ENCODE measurements at places on chromosomes 5 and 9.

GRCh38 chr9:2729003-2729402 lies 11.7 kb downstream of the KCNV2 start:
- no peak for DNase-seq

DNA sequence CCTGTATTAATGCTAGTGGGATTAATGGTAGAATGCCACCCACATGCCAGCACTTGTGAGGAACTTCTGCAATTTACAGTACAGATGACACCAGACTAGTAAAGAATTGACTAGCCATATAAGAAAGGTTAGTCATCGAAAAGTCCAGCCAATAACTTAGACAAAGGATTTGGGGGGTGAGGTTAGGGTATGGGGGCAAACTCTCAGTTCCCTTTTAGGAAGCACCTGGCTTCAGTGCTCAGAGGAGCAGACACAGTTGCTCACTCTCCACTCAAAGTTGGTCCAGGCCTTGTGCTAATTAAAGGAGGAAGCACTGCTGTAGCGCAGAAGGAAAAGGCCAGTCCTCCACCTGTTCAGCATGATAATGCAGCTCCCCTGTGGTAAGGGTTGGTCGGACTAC lies 25.2 kb downstream of the TGFBR1 start:
- DNase-seq, result no peak

GRCh38 chr9:130660683-130661450 lies 3.5 kb upstream of the PRDM12 start:
- no peak for DNase-seq

- DNase-seq, result peak; percentile 7
Measured at GRCh38 chr5:127112347-127112864, 39.1 kb upstream of the C5orf63 start.

- DNase-seq, result no peak
Measured at GRCh38 chr5:151208481-151208914, 15.4 kb downstream of the CCDC69 start.

DNA sequence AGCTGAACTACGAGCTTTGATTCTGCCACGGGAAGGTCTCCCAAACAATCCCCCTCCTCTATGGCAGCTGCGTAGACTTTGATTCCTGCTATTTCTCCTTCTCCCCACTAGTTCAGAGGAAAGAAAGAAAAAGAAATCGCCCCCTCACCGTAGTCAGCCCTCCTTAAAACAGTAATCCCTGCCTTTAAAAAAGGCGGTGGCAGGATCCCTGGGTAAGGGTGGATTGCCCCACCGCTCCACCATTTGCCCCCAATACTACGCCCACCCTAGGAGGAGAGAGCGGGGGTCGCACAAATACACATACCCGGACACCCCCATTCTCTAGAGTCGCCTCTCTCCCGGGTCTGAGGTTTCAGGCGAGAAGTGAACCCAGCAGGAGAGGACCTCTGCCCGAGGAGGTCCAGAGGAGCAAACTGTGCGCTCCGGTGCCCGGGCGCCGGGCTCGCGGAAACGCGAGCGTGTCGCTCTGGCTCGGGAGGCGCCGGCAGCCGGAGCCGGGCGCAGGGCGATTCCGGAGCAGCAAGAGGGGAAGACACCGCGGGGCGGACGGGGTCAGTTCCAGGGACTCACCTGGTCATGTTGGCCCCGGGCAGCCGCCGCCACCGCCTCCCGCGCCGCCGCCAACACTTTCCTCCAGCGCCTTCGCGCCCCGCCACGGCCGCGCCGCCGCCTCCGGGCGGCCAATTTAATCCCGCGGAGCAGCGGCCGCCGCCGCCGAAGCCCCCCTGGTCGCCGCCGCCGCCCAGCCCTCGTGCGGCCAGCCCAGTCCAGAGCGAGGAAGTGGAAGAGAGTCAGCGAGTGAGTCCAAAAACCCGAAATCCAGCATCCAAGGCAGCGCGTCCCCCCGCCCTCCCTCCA lies 1057.7 kb upstream of the DMAC1 start:
- DNase-seq, result no peak

- no peak for DNase-seq
Measured at GRCh38 chr5:98307811-98308210, 465.7 kb upstream of the RGMB start.

DNA sequence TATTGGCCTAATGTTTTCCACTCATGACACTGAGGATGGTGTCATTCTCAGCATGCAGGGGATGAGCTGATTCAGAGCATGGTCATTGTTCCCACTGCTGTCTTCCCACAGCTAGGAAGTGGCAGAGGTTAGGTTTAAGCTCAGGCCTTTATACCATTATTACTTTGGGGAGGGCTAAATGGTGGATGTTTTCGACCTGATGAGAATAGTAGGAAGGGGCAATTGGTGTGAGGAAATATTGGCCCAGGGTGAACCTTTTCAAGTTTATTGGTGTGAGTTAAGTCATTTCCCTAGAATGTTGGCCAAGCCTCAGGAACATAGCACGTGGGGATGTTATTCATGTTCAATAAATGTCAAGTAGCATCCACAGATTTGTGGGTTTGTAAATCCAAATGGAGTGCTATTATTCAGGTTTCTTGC lies 59.6 kb downstream of the ARHGAP26 start:
- peak; percentile 55 for DNase-seq

GRCh38 chr5:10157085-10157669 lies 92.5 kb downstream of the ATPSCKMT start:
- no peak for DNase-seq

GRCh38 chr5:10151656-10152055 lies 98.0 kb downstream of the ATPSCKMT start:
- no peak for DNase-seq

- DNase-seq, result no peak
Measured at GRCh38 chr5:84783003-84783402, 398.3 kb upstream of the EDIL3 start.

DNA sequence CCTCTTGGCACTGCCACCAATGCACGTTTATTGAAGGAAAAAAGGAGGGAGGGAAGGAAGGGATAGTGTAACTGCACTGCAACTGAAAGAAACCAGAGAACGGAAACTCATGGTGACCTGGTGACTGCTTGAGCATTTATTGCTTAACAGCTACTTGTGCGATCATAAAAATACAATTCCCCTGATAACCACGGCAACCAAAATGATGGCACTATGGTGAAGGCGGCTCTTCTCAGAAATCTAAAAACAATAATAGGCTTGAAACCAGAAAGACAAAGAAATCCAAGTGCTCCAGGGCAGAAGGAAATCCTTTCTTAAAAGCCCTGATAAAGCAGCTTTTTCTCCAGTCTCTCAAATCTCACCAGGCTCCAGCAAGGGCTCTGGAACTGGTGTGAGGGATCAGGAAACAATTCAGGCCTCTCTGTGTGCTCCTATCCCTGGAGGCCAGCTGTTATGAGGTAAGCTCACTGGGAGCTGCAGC lies 1.9 kb downstream of the FBXO10 start:
- no peak for DNase-seq

DNA sequence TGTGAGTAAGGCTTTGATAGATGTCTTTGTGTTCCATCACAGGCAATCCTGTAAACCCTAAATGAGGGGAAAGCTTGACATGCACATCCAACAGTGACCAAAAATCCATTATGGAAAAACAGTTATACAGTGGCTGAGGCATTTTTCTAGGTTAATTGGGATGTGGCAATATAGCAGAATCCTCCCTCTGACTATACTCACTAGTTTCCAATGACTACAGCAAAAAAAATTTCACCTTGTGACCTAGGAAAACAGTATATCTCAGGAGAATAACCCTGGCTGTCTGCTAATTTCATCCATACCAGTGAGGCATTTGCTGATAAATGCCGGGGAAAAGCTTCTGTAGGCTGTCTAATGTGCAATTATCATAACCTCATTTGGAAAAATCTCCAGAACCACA lies 49.9 kb upstream of the SNCAIP start:
- peak; percentile 59 for DNase-seq

DNA sequence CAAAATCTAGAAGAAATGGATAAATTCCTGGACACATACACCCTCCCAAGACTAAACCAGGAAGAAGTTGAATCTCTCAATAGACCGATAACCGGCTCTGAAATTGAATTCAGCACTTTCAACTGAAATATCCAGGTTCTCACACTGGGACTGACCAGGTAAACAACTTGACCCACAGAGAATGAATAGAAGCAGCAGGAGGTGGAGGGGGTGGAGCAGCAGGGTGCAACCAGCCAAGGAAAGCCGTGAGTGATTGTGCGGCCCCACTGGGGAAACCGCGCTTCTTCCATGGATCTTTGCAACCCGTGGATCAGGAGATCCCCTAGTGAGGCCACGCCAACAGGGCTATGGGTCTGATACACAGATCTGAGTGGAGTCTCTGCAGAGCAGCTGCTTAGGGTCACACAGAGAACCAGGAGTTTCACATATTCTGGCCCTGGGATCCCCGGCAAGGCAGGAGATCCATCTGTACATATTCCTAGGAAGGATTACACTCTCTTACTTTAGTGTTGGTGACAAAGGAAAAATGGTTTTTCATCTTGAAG lies 181.5 kb downstream of the SLCO4C1 start:
- no peak for DNase-seq

DNA sequence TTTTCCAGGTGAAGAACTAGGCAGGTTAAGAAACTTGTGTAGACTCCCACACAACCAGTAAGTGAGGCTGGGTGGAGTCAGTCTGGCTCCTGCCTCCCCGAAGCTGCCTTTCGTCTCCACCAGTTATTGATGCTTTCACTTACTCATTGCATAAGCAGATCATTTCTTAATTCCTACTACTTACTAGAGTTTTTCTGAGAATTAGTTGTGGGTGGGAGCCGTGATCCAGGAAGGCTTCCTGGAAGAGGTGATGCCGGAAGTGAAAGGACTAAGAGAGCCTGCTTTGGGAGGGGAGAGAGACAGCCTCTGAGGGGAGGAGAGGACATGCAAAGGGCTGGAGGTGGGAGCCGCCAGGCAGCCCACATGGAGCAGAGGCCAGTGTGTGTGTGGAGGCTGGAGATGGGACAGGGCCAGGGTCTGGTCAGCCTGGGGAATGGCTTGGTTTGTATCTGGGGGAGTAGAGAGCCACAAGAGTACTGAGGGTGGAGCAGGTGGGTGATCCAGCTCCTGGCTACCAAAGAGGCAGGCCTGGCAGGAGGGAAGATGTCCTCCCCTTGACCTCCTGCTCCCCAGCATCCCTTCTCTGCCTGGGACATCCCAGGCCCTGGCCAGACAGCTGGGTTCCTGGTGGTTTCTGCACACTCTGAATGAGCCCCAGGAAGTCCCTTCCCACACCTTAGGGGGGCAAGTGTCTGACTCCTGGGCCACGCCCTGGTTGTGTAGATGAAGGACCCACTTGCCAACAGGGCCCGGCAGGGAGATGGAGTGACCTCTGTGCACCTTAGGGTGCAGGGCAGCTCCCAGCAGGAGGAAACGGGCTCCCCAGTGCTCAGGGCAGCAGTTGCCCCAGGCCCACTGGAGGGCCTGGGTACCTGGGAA lies 12.2 kb upstream of the CARD19 start:
- DNase-seq, result no peak

- no peak for DNase-seq
Measured at GRCh38 chr9:135303280-135303647, 176.3 kb upstream of the PPP1R26 start.

- DNase-seq, result no peak
Measured at GRCh38 chr9:89563571-89564345, 41.1 kb upstream of the GADD45G start.

DNA sequence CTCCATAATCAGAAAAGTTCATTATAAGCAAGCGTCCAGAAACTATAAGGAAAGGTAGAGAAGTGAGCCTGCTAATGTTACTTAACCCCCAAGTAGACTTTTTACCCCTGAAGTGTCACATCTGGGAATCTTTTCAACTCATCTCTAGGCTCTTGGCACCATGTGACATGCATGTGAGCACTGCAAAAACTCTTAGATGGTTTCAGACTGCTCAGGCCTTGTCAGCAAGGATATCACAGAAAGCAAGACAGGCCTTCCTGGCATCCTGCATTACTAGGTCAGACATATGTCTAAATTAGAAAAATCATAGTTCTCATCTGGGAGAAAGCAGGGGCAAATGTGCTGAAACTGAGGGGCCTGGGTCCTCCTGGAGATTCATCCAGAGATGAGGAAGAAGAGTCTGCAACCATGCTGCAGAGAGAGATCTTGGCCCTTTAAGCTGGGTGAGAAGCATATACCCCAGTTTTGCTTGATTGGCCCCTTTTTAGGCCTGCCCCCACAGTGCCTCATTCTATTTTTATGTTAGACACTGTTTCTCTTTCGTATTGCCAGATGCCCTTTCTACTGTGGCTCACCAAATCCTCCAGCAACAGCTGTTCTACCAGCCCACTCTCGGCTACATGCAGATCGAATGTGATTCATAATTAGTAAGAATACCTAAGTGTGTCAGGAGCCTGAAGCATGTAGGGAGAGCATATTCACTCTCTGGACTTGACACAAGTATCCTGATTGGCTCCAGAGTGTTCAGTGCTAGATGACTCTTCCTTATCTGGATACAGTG lies 19.0 kb downstream of the TMEM8B start:
- peak; percentile 75 for DNase-seq

- DNase-seq, result no peak
Measured at GRCh38 chr9:123337971-123338370, 18.0 kb upstream of the CRB2 start.

GRCh38 chr9:87059772-87060171 lies 112.5 kb upstream of the GAS1 start:
- no peak for DNase-seq

DNA sequence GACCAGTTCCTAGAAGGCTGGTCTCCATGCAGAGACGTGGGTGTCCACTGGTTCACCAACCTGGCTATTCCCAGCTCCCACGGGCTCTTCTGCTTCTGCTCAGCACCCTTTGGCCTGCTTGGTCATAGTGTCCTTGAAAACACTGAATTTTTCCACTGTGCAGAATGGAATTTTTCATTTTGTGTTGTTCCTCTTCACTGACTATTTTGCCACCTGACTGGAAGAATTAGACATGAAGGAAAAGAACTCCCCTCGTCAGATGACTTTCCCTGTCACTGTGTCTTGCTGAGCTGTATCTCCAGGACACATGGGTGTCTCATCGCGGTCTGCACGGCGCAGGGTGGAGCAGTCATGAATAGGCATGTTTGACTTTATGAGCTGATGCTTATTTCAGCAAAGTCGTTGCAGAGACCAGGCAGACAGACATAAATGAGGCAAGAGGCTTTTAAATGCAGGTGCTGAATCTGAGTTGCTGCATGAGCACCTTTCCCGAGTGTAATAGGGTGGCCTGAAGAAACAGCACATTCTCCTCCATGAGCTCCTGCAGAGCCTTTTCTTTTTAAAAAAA lies 50.2 kb upstream of the SEMA4D start:
- DNase-seq, result no peak

GRCh38 chr5:178215280-178216002 lies 11.1 kb downstream of the HNRNPAB start:
- DNase-seq, result no peak

DNA sequence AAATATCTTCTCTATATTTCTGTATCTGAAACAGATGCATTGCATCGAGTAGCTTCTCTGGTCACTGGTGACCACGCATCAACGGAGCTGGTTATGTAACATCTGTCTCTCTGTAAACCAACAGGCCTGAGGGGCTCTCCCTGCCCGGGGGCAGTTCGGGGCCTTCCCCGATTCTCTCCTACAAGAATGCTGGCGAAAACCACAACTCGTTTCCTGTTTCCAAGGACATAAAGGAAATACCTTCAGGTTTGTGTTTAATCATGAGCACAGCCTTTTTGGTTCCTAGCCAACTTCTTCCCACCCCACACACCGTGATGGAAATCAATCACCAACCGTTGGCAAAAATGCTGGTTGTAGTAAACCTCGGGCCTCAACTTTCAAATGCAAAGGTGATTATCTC lies 25.1 kb downstream of the GDNF start:
- DNase-seq, result no peak

All from GM04503 (cell line).